ENCODE measurements at places on chromosomes 11 and 22.

GRCh38 chr11:111157571-111157970 is 88.0 kb upstream of the POU2AF2 start:
- DNase-seq = no peak

DNA sequence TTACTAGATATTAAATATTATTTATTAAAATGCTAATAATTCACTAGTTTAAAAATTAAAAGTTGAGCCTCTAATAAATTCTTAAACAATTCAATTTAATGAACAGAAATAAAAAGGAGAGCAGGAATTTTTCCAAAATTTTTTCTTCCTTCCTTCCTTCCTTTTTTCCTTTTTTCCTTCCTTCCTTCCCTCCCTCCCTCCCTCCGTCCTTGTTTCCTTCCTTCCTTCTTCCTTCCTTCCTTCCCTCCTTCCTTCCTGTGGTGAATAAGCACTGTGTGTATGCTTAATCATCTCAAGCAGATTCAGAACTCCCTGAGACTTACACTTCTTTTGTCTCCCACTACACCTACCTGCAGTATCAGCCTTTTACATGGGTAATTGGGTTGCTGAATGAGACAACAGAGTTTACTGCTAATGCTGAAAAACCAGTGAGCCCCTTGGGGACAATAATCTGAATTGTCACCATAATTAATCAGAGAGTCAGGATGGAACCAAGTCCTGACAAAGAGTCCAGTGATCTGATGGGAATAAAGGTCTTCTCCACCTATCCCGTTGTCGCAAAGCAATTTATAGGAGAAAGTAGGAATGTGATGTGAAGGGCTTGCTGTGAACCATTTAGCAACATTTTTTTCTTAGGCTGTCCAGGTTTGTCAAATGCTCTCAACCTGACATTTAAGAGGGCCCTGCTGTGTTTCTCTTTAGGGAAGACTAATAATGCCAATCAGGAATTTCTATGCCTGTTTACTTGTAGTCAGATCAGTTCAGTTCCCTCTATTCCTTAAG is 58.1 kb upstream of the CEP295 start:
- DNase-seq = no peak

- DNase-seq = no peak
Measured at GRCh38 chr11:57251491-57252104, 14.5 kb upstream of the APLNR start.

DNA sequence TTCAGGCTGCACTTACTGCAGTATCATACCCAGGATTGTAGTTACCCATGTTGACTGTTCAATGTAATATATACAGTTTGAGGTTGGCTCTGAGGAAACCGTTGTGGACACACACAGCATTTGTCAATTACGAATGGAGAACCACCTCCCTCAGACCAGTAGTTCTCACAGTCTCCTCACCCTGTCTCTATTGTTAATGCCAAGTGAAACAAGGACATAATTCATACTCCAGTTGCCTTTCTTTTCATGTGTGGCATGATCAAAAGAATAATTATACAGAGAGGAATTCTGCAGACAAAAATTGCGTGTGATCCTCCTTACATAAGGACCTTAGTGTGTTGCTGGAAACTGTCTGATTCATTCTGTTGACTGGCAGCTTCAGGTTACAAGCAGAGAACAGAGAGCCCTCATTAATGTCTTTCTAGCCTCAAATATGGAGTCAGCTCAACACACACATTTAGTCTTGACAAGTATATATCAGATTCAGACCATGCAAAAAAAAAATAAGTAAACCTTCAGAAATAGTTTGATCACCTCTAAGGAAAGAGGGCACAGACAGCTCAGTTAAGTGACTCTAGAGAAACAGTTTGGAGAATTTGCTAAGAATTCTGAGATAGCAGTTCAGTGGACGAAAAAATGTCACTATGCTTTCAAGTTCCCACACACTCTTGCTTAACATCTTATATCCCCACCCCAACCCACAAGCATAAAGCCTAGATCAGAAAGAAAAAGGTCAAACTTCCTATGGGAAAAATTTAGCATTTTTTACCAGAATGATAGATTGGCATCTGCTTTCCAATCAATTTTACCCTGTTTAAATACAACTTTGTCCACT is 96.1 kb downstream of the MAML2 start:
- DNase-seq = no peak

DNA sequence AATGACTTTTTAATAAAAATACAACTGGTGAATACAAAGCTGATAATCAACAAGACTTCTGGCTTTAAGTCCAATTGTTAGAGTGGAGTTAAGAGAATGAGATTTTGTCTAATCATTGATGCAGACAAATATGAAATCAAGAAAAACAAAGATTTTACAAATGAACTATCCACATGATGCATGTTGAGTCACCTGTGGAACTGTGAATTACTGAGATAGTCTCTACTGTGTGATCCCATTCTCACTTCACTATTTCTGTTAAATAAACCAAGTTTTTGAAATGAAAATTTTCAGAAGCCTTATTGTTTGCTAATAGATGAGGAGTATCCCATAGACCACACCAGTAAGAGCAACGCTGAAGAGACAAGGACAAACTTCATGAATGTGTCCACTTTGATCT is 8.4 kb upstream of the CTSC start:
- DNase-seq = no peak

- DNase-seq = peak; percentile 12
Measured at GRCh38 chr11:9280655-9281301, 15.6 kb upstream of the DENND5A start.

DNA sequence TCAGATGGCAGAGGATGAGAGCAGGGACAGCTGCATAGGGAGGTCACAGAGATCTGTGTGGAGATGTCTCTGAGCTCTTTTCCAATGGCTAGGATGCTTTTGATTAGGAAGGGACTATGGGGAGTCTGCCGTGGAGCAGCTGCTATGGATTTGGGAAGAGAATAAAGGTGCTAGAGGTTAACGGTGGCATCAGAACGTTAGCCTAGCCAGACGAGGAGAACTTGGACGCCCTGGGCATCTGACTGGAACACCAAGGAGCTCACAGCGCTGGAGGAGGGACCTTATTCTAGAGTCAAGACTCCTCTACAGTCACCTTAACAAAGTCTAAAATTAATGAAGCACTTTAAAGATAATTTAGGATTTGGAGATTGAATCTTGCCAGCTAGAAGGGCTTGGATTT is 157.2 kb upstream of the B3GAT1 start:
- DNase-seq = no peak

- DNase-seq = no peak
Measured at GRCh38 chr11:69862797-69863543, 43.8 kb upstream of the FGF3 start.

GRCh38 chr11:61369372-61370348 is 7.5 kb downstream of the TMEM138 start:
- DNase-seq = no peak

DNA sequence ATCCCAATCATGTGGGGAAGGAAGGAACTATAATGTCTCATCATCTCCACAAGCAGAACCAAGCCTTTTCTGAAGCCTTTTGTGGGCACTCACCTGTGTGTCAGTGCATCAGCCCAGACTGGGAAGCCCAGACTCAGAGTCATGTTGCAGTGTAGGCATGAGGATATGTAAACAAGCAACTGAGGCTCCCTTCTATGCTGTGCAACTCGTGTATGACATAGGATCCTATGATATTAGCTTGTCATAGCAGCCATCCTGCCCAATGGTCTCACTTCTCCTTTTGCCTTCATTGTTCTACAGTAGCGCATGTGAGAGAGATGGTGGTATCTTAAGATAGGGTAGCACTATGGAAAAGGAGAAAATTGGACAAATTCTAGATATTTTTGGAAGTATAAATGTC is 103.4 kb upstream of the OLFML1 start:
- no peak for DNase-seq

DNA sequence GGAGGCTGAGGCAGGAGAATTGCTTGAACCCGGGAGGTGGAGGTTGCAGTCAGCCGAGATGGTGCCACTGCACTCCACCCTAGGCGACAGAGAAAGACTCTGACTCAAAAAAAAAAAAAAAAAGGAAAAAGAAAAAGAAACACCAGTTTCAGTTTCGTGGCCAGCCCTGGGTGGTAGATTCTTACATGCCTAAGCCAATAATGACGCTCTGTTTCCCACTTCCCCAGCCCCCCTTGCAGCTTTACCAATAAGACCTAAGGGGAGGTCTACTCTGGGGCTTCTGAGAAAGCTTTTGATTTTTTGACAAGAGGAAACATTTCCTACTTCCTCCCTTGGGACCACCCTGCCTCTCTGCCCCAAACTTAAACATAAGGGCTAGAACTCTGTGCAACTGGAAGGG is 30.0 kb upstream of the PTPRJ start:
- DNase-seq = peak; percentile 72
